Stimulated activated CD4-positive, alpha-beta T cell treated with anti-CD3 and anti-CD28 coated beads, Interleukin-12 subunit alpha, Interleukin-12 subunit beta, amount 100 ng/mL, for 4 hours (primary cell): ENCODE measurements at places on chromosomes 13 and 19.

DNA sequence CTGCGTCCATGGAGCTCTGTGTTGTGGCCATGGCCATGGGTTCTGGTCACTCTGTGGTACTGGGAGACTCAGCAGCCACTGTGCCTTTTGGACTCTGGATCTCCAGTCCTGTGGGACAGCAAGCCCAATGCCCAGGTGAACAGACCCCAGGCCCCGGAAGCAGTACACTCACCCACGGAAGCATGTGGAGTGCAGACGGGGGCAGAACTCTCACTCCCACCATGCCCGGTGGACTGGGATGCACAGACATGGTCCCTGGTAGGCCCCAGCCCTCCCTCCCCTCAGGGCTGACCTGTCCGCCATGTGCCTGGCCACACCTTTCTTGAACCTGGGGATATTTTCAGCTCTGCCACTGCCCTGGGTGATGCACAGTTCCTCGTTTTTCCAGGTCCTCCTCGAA lies 163.3 kb downstream of the URI1 start:
- DNase-seq = no peak

DNA sequence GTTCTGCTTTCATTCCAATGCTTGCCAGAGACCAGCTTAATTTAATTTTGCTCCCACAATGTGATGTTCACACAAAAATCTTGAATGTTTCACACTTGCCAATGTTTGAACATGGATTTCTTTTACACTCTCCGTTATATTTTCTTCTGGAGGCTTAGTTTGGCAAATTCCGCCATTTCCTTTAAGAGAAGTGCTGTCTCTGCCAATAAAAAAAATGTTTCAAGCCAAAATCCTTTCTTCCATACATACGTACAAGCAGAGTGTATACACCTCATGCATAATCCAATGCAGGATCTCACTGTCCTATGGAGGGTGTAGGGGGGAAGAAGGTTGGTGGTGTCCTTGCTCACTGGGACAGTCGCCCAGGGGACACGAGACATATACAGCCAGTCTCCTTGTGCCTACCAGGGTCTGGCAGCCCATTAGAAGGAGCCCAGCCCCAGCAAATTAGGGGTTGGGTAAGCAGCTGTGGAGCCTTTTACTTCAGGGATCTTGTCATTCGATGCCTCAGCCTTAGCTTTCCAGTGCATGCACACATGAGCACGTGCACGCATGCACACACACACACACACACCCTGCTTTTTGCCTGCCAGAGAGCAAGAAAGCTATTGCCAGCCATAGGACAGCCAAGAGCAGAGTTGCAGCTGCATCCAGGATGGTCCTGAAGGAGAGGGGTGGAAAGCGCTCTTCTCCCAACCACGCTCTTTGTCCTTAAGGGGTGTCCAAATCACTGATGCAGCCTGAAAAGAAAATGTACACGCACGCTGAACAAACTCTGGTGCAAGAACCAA lies 208.3 kb downstream of the FOXO1 start:
- no peak for DNase-seq

DNA sequence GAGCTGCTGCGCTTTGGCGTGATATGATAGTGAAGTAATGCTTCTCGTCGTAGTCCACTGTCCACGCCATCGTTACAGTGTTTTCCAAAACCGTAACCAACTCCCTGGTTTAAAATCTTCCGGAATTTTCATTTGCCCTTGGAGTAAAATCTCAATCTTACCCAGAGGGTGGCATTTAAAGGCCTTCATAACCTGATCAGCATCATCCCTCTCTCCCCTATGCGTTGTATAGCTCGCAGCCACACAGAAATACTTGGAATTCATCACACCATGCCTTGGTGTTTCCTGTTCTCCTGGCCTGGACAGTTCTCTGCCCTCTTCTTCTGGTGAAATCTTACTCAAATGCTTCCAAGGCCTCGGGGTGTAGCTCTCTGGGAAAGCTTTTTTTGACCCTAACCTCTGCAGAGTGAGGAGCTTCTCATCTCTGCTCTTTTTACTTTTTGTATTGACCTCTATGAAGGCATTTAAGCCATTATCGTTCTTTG lies 839 bp downstream of the MPHOSPH8 start:
- DNase-seq = no peak

GRCh38 chr13:27796544-27797227 lies 4.4 kb downstream of the GSX1 start:
- no peak for DNase-seq

DNA sequence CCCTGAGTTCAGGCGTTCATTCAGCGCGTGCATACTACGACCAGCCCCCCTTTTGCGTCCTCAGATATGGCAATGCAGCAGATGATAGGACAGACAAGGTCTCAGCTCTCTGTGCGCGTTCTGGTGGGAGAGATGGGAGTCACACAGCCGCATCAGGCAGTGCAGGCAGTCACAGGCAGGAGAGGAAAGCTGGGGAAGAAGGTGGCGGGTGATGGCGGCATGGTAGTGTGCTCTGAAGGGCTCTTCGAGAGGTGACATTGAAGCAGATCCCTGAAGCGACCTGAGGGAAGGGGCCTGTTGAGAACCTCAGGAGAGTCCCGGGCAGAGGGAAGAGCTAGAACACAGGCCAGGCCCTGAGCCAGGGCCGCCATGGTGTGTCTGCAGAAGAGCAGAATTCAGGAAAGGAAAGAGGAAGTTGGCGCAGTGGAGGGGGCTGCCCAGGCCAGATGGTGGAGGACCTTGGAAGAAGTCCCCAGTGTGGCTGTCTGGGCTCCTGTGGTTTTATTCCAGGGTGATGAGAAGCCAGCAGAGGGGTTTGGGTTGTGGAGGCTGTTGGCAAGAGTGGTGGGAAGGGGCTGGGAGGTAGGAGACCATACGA lies 3.5 kb downstream of the USF2 start:
- no peak for DNase-seq

DNA sequence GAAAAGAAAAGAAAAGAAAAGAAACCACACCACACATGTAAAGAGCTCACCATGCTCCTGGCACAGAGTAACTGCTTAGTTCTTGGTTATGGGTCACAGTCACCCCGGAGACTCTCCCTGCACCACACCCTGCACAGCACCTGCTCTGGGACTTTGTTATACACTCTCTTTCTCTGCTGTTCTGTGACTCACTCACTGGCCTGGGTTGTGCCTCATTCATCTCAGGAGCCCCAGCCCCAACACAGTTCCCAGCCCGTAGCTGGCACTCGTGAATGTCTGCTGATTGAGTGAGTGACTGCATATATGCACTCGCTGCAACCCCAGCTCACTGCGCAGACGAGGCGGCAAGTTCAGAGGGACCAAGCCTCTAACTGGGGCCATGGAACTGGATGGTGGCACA lies 22.9 kb upstream of the ZNF507 start:
- no peak for DNase-seq

GRCh38 chr13:111541752-111542529 lies 221.5 kb downstream of the TEX29 start:
- no peak for DNase-seq
